ENCODE measurements at places on chromosomes 16 and 17.

- DNase-seq: no peak
These were observed 6.1 kb downstream of the HDAC5 start for GRCh38 chr17:44117351-44117750.

DNA sequence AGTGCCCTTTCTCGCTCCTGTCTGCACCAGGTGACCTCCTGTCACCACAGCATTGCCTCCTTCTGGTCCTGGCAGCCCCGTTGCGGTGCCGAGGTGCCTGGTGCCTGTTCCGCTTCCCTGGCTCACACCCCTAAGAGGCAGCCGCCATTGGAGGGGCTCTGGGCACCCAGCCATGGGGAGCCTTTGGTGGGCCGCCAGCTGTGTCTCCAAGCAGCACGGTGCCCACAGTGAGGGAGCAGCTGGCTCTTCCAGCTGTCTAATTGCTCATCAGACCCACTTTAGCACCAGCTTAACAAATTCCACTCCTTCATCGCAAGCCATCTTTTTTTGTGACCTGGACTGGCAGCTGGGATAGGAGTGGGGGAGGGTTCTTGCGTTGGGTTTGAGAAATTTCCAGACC, 276.1 kb downstream of the SNX29 start:
- DNase-seq: no peak

- no peak for DNase-seq
These were observed 16.8 kb upstream of the MAPK3 start for GRCh38 chr16:30139583-30140481.

DNA sequence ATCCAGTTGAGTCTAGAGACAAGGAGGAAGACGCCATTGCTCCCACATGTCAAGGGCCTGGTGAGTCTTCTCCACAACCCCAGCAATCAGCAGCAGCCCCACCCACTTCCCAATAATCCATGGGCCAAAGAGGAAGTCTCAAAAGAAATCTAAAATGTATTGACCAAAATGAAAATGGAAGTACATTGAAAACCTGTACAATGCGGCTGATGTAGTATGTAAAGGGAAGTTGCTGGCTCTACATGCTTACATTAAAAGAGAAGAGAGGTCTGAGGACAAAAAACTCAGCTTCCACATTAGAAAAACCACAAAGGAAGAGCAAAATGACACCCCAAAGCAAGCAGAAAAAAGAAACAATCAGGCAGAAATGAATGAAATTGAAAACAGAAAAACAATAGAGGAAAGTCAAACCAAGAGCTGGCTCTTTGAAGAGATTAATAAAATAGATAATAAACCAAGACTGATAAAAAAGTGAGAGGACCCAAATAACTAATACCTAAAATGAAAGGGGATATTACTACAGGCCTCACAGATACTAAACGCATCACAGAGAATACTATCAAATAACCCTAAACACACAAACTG, 100.6 kb upstream of the METRNL start:
- DNase-seq: no peak

DNA sequence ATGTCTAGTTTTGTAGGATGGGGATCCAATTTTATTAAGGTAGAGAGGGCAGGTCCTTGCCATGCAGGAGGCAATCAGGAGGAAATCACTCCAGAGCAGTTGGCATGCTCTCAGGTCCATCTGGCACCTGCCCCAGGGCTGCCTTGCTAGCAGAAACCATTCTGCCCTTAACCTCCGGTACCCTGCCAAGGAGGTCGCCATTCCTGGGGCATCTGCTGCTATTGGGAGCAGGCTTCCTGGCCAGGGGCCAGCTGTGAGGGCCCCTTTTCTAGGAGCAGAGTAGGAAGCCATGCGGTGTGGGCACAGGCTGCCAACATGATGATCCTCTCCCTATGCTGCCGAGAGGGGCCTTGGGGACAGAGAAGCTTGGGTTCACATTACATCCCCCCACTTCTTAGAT, 47.6 kb upstream of the MGAT5B start:
- no peak for DNase-seq

Measured in stimulated activated CD8-positive, alpha-beta memory T cell treated with anti-CD3 and anti-CD28 coated beads, Interleukin-15, amount 100 ng/mL, for 24 hours (primary cell).